Keratinocyte (primary cell): ENCODE measurements at places on chromosomes 1 and 21. TPM values are rescaled to one million over a fixed set of nuclear protein-coding genes. Genes with fewer than 3 reads are reported as not detected.

- no peaks in the 10 kb centered on the region for H3K27me3 ChIP-seq
- peaks cover 11% of the 10 kb centered on the region for H3K4me1 ChIP-seq
- DNase-seq, result no peak
- no peaks in the 10 kb centered on the region for H3K36me3 ChIP-seq
- H3K4me3 ChIP-seq, result no peak overlapping the region
Measured at GRCh38 chr1:200134116-200134515, 106.6 kb downstream of the NR5A2 start.

GRCh38 chr1:67534627-67535065 is 104.4 kb upstream of the SERBP1 start:
- H3K4me1 ChIP-seq, result peaks cover 19% of the 10 kb centered on the region
- DNase-seq, result no peak
- H3K27me3 ChIP-seq, result no peaks in the 10 kb centered on the region
- H3K4me3 ChIP-seq, result no peak overlapping the region
- no peaks in the 10 kb centered on the region for H3K36me3 ChIP-seq

DNA sequence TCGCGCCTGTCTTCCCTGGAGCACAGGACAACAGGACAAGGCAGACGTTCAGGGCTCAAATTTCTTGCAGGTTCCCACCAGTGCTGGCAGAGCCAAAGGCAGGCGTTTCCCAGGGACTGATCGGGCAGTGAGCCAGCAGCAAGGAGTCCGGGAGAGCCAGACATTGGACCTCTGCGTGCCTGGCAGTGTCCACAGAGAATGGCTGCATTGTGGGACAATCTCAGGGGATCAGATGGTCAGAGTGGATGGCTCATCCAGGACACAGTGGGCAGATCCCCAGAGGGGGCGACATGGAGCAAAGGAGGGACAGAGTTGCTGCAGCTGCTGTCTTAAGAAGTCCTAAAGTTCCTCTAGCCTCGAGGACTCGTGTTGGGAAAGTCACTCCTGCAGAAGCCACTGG is 4.6 kb downstream of the TMEM63A start:
- H3K4me1 ChIP-seq, result peaks cover 29% of the 10 kb centered on the region
- H3K36me3 ChIP-seq, result peaks cover 11% of the 10 kb centered on the region
- H3K27me3 ChIP-seq, result no peaks in the 10 kb centered on the region
- DNase-seq, result no peak
- H3K27ac ChIP-seq, result no peak overlapping the region

- no peaks in the 10 kb centered on the region for H3K4me1 ChIP-seq
- peaks cover 54% of the 10 kb centered on the region for H3K27me3 ChIP-seq
- no peaks in the 10 kb centered on the region for H3K36me3 ChIP-seq
Measured at GRCh38 chr1:92476071-92476631, 10.6 kb downstream of the GFI1 start.

GRCh38 chr1:82395440-82395839 is 594.7 kb downstream of the ADGRL2 start:
- H3K4me3 ChIP-seq, result no peak overlapping the region
- no peaks in the 10 kb centered on the region for H3K36me3 ChIP-seq
- H3K4me1 ChIP-seq, result peaks cover 10% of the 10 kb centered on the region

DNA sequence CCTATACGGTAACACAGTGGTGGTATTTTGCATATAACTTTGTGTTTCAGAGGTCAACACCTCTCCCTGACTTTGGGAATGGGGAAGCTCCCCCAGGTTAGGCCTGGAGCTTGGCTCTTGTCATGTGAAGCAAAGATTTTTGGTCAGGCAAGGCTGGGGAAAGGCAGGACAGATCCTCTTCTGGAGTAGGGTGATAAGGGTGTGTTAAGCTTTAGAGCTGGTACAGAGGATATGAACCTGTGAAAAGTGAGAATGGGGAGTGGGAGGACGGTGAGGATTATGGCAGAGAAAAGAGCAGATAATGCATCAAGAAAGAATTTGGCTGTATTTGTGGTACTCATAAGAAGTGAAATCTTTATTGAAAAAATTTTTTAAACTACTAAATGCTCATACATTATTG is 2.3 kb downstream of the RPF1 start:
- peaks cover 5% of the 10 kb centered on the region for H3K4me1 ChIP-seq
- no peak overlapping the region for H3K27ac ChIP-seq
- no peak overlapping the region for H3K4me3 ChIP-seq

DNA sequence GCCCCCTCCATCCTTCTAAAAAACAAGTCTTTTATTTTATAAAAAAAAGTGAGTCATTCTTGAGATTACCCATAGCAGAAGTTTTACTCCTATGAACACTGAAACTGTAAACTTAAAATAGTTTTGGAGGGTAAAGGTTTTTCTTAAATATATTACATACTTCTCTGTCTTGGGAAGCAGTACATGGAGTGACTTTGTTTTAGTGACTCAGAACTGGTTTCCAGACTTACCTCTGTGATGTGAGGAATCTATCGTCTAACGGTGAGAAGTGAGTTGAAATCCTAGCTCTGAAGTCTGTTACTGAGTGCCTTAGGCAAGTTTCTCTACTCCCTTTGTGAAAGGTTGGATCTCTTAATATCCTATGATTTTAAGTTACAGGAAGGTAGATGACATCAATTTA is 176.3 kb upstream of the POU3F1 start:
- H3K27ac ChIP-seq, result no peak overlapping the region
- H3K4me1 ChIP-seq, result peaks cover 10% of the 10 kb centered on the region
- H3K36me3 ChIP-seq, result no peaks in the 10 kb centered on the region
- H3K4me3 ChIP-seq, result no peak overlapping the region
- H3K27me3 ChIP-seq, result no peaks in the 10 kb centered on the region

- no peak overlapping the region for H3K27ac ChIP-seq
- DNase-seq, result no peak
- peaks cover 6% of the 10 kb centered on the region for H3K4me1 ChIP-seq
- H3K36me3 ChIP-seq, result peaks cover 9% of the 10 kb centered on the region
- no peak overlapping the region for H3K4me3 ChIP-seq
- H3K27me3 ChIP-seq, result no peaks in the 10 kb centered on the region
Measured at GRCh38 chr21:39397646-39398385, 47.8 kb downstream of the LCA5L start.

DNA sequence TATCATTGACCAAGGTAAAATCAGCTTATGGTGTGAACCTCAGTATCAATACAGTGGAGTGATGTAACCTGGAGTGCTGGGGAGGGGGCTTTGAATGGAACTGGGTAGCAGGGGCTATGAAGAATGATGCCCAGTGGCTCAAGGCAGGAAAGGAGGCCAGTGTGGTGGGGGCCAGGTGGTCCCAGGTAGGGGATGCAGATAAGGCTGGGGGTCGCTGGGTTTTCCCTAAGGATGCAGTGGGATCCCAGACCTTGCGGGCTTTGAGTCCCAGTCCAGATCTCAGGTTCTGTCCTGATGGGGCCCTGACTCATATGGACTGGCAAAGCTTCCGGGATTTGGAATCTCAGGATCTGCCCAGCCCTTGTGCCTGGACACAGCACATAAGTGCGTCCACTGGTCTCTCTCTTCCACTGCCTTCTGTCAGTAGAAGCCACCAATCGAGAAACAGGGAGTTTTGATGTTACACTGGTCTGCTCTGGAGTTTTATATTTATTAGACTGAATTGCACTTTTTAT is 52.0 kb downstream of the S100B start:
- H3K27me3 ChIP-seq, result no peaks in the 10 kb centered on the region
- no peak overlapping the region for H3K27ac ChIP-seq
- peaks cover 40% of the 10 kb centered on the region for H3K36me3 ChIP-seq
- H3K4me1 ChIP-seq, result no peaks in the 10 kb centered on the region
- DNase-seq, result no peak

GRCh38 chr1:213211201-213211600 is 160.2 kb downstream of the RPS6KC1 start:
- no peak overlapping the region for H3K27ac ChIP-seq
- DNase-seq, result no peak
- peaks cover 1% of the 10 kb centered on the region for H3K36me3 ChIP-seq
- no peaks in the 10 kb centered on the region for H3K4me1 ChIP-seq
- H3K27me3 ChIP-seq, result no peaks in the 10 kb centered on the region

DNA sequence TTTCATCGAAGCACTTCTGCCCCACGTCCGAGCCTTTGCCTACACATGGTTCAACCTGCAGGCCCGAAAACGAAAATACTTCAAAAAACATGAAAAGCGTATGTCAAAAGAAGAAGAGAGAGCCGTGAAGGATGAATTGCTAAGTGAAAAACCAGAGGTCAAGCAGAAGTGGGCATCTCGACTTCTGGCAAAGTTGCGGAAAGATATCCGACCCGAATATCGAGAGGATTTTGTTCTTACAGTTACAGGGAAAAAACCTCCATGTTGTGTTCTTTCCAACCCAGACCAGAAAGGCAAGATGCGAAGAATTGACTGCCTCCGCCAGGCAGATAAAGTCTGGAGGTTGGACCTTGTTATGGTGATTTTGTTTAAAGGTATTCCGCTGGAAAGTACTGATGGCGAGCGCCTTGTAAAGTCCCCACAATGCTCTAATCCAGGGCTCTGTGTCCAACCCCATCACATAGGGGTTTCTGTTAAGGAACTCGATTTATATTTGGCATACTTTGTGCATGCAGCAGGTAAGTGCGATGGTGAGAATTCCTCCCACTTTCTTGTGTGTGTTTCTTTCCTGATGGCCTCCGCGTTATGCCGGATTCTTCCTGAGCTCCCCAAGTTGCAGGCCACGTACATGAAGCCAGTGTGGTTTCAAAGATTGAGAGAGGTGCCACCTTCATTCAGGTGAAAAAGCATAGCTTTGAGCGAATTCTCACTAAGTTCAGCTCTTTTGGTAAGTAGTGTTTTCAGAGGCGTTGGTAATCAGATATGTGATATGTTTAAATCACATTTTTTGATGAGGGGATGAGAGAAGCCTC is 6.0 kb downstream of the NFIA start:
- H3K36me3 ChIP-seq, result peaks cover 4% of the 10 kb centered on the region
- no peak overlapping the region for H3K27ac ChIP-seq
- no peak overlapping the region for H3K4me3 ChIP-seq
- H3K4me1 ChIP-seq, result peaks cover 20% of the 10 kb centered on the region
- no peaks in the 10 kb centered on the region for H3K27me3 ChIP-seq

DNA sequence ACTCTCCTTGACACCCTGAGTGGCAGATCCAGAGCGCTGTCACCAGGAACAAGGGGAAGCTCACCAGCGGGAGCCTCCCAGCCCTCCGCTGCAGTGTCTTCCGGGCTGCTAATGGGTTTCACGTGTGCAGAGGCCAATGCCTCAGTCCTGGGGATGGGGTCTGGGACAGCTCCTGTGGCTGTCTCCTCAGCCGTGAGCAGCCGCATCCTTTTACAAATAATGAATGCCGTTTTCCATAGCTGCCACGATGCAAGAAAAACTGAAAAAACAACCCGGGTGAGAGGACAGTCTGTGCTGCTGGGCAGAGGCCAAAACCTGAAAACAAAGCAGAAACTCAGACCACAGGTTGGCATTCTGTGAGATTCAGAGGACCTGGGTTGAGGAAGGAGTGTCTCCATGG is 212.2 kb upstream of the RAB4A start:
- peaks cover 17% of the 10 kb centered on the region for H3K27me3 ChIP-seq
- no peaks in the 10 kb centered on the region for H3K4me1 ChIP-seq
- no peak for DNase-seq

- H3K4me1 ChIP-seq, result peaks cover 14% of the 10 kb centered on the region
- no peak for DNase-seq
- peak overlapping the region; percentile 80 for H3K27ac ChIP-seq
Measured at GRCh38 chr1:230067419-230067870, 407 bp downstream of the GALNT2 start.

- H3K27ac ChIP-seq, result no peak overlapping the region
- no peaks in the 10 kb centered on the region for H3K36me3 ChIP-seq
- no peaks in the 10 kb centered on the region for H3K4me1 ChIP-seq
- H3K4me3 ChIP-seq, result no peak overlapping the region
Measured at GRCh38 chr1:53342735-53343470, 15.0 kb upstream of the LRP8 start.

GRCh38 chr1:85296980-85297379 is 20.5 kb upstream of the BCL10 start:
- H3K4me1 ChIP-seq, result peaks cover 54% of the 10 kb centered on the region
- H3K27ac ChIP-seq, result peak overlapping the region; percentile 91
- no peaks in the 10 kb centered on the region for H3K36me3 ChIP-seq
- no peak for DNase-seq
- peak overlapping the region; percentile 29 for H3K4me3 ChIP-seq

- H3K4me3 ChIP-seq, result no peak overlapping the region
- H3K27me3 ChIP-seq, result peaks cover 3% of the 10 kb centered on the region
- no peaks in the 10 kb centered on the region for H3K4me1 ChIP-seq
- H3K27ac ChIP-seq, result no peak overlapping the region
Measured at GRCh38 chr1:203219934-203220333, 9.5 kb downstream of the CHIT1 start.

DNA sequence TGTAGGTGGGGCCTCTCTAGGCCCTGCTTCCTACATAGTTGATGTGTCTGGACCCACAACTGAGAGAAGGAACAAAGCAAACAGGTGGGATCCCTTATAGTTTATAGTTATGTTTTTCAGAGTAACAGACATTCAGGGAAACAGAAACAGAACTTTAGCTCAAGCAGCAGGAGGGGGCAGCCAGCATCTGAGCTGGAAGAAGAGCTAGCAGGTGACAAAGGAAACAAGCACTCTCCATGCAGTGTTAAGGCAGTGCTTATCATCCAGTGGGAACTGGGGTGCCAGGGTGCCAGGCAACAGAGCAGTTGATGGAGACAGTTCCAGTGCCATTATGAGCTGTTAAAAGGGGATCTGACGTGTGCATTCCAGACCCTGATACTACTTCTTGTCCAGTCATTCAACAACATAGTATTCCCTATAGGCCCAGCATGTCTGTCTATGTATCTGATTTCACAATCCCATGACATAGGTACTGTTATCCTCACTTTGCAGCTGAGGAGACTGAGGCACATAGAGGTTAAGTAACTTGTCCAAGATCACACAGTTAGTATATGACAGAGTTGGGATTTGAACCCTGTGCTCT is 13.5 kb downstream of the HIVEP3 start:
- H3K36me3 ChIP-seq, result no peaks in the 10 kb centered on the region
- H3K4me1 ChIP-seq, result peaks cover 26% of the 10 kb centered on the region
- H3K4me3 ChIP-seq, result no peak overlapping the region
- no peak overlapping the region for H3K27ac ChIP-seq

GRCh38 chr1:54809496-54810074 is 8.5 kb upstream of the TTC22 start:
- no peaks in the 10 kb centered on the region for H3K36me3 ChIP-seq
- H3K4me3 ChIP-seq, result no peak overlapping the region
- DNase-seq, result no peak

DNA sequence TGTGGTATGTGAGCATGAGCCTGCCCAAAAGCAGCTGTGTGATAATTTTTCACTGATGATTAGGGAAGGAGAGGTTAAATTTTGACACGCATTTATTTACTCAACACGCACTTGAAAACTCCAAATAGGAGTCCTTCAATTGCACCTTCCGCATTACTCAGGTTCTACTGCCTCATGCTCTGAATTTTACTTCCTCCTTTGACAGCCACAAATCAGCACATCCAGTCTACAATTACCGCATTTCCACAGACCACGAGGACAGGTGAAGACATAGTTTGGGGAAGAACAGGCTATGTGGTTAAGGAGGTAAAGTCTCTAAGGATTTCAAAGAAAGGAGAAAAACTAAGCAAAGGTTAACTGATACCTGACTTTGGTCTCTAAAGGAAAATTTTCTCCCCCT is 2.6 kb downstream of the CAPN8 start:
- H3K36me3 ChIP-seq, result no peaks in the 10 kb centered on the region
- no peak overlapping the region for H3K27ac ChIP-seq
- no peak for DNase-seq
- H3K27me3 ChIP-seq, result no peaks in the 10 kb centered on the region
- H3K4me3 ChIP-seq, result no peak overlapping the region

The FOXD3 gene
- polyA plus RNA-seq, result not detected in 3 replicates

The KCNE1 gene
- polyA plus RNA-seq, result 0.03 to 0.08 TPM (median 0.04 TPM) in 3 replicates

The MYBPH gene
- polyA plus RNA-seq, result not detected in 3 replicates

The ILDR2 gene
- not detected in 3 replicates for polyA plus RNA-seq

The LRRC38 gene
- polyA plus RNA-seq, result 0.03 TPM in 1 of 3 replicates, not detected in the others

The CSF3R gene
- not detected in 3 replicates for polyA plus RNA-seq

The NID1 gene
- 1.6 to 2.5 TPM (median 1.8 TPM) in 3 replicates for polyA plus RNA-seq

The GSTM1 gene
- 11.2 to 18.2 TPM (median 13.5 TPM) in 3 replicates for polyA plus RNA-seq

The OR2L5 gene
- polyA plus RNA-seq, result not detected in 3 replicates
